Stimulated activated CD8-positive, alpha-beta memory T cell treated with anti-CD3 and anti-CD28 coated beads, Interleukin-15, amount 100 ng/mL, for 24 hours (primary cell): ENCODE measurements at places on chromosomes 16 and 17.

GRCh38 chr17:74336307-74336706 lies 10.3 kb downstream of the KIF19 start:
- no peak for DNase-seq

- DNase-seq = no peak
These were observed 4.7 kb downstream of the ZDHHC7 start for GRCh38 chr16:85006639-85007038.

DNA sequence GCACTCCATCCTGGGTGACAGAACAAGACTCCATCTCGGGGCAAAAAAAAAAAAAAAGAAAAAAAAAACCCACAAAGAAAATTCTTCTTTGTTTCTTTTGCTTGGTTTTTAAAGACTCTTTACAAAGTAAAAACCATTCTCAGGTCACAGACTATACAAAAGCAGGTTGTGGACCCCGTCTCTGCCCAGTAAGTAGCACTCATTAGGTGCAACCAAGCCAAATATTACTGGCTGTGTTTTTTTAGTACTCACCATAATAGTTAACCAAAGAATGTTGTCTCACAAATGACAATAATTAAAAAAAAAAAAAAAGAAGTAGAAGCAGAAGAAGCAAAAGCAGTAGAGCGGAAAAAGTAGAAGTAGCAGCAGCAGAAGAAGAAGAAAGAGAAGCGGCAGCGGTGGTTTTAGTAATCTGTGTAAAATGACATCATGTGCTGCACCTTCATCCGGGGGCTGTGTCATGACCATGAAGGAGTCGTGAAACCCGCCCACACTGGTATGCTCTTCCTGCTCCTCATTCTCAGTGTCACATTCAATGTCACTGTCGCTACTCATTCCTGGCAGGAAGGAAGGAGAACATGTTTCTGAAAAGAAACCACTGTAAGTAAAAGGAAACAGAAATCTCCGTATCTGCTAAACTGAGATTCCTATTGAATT lies 105.4 kb downstream of the TRIM37 start:
- DNase-seq = peak; percentile 14

GRCh38 chr17:82603981-82604448 lies 44.2 kb downstream of the WDR45B start:
- DNase-seq = no peak

DNA sequence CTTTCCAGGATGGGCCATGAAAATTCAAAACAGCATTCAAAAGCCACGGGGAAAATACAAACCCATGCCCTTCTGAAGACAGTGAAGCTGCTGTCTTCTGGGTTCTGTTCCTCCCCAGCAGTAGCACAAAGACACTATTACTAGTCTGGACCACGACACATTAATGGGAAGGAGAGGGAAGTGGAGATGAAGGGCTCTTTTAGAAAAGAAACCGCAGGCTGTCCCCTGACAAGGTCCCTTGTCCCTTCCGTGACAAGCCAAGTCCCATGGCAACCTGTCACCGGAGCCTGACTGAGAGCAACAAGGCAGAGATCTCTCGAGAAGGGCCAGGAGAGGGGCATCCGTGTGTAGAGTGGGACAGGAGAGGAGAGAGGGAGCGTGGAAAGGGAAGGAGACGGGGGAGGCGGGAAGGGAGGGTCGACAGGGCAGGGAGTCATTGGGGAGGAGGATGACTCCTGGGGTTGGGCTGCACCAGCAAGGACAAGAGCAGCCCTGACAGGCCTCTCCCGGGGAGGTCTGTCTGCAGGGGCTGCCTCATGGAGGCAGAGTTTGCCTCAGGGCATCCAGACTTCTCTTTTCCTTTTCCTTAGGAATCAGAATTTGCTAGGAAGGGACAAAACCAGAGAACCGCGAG lies 436.2 kb downstream of the SLC39A11 start:
- no peak for DNase-seq

GRCh38 chr17:58329810-58330537 lies 1.4 kb upstream of the TSPOAP1 start:
- DNase-seq = no peak

DNA sequence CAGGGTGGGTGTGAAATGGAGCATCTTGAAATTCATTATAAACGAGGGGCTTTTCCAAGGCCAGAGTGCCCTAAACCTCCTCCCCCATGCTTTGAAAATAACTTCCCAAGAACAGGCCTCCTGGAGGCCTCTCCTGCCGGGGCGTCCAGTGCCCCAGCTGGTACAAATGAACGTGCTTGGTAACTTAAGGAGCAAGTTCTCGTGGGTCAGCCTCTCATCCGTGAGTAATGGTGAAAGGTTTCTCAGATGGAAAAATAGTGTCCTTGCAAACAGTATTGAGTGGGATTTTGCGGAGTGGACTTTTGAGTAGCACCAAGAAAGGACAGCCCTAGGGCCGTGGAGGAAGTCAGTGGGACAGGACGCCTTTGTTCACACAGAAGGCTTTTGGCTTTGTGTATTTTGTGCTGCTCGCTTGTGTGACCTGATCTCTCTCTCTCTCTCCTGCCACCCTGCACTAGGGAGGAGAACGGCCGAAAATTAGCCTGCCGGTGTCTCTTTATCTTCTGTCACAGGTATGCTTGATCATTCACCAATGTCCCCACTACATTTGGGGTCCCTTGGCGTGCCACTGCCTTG lies 34.6 kb downstream of the CLEC16A start:
- no peak for DNase-seq

- no peak for DNase-seq
These were observed 57.8 kb downstream of the STH start for GRCh38 chr17:46056800-46057304.

- no peak for DNase-seq
These were observed 953.9 kb upstream of the GOT2 start for GRCh38 chr16:59688006-59688405.

DNA sequence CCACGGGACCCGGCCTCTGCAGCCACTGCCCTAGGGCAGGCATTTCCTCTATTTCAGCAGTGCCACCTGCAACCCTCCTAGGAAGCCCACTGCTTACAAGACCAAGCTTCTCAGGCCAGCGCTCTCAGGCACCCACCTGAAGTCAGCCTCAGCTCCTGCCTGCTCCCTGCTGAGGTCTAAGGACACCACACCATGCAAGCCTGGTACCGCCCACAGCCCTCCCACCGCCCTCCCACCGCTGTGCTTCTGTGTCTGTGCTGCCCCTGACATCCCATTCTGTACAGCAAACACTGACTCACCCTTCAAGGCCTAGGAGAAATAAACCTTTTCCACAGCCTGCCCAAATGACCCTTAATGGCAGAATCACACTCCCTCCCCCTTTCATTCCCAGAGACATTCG lies 6.3 kb downstream of the CLUH start:
- no peak for DNase-seq

GRCh38 chr17:39755554-39756379 lies 18.0 kb downstream of the GRB7 start:
- no peak for DNase-seq

DNA sequence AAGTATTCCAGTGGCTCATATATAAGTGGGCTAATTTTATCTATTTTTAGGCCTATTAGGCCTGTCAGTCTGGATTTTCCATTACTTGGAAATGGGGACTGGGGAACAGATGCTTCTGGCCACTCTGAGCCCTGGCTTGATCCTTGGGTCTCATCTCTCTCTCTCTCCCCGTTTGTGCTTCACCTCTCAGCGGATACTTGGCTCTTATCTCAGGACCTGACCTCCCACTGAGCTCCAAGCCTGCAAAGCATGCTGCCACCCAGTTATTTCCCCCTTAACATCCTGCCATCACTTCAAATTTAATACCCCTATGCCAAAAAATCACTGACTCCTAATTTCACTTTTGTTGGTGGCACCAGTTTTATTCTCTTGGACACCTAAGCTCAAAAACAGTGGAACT lies 4.2 kb downstream of the ZNF843 start:
- DNase-seq = no peak

- DNase-seq = peak; percentile 39
These were observed 802 bp upstream of the TOB1 start for GRCh38 chr17:50866950-50867362.

DNA sequence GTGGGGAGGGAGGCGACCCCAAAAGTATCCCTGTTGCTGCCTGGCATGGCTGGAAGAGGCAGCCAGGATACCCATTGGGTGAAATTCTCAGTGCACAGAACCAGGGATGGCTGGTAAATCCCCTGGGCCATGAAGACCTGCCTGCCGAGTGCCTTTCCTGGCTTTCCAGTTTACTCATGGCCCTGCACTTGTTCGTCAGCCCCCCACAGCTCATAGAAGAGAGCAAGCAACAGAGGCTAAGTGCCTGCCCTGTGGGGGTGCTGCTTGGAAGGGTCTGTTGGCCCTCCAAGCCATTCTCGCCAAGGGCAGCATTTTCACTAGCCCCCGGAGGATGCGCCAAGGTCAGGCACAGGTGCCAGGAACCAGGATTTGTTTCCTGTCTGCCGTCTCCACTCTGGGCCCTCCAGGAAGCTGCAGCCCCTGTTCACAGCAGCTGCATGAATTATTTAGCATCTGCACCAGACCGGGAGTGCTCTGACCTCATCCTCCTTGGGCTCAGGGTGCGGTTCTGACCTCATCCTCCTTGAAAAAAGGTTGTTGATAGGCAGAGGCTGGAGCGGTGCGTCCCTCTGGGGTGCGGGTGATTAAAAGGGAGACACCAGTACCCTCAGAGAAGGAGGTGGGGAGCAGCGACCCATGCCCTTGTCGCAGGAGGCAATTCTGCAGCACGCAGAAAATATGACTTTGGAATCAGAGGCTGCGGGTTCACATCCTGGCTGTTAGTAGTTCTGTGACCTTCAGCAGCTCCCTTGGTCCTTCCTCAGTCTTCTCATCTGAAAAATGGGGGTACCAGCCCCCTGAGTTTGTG lies 14.2 kb upstream of the CD300A start:
- no peak for DNase-seq

DNA sequence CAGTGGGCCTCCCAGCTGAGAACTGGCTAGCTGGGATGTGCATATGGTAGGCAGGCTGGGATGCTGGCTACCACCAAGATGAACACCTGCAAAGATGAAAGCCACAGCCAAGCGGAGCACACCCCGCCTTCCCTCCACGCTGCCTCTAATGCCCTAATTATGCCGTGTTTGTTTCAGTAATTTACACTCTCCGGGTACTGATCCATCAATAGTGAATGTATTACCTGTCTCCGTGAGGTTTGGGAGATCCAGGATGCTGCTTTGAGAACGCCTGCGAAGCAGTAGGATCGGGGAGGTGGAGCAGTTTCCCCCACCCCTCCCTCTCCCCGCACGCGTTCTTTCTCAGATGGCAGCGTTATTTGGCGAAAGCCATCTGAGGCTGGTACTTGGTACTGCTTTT lies 28.9 kb upstream of the GSE1 start:
- DNase-seq = no peak
